Activated CD4-positive, alpha-beta T cell treated with anti-CD3 and anti-CD28 coated beads, Interleukin-2, amount 50 U/mL, for 16 hours (primary cell): ENCODE measurements at places on chromosomes 1 and 21.

- DNase-seq: no peak
Measured at GRCh38 chr1:107294686-107295085, 153.8 kb downstream of the NTNG1 start.

DNA sequence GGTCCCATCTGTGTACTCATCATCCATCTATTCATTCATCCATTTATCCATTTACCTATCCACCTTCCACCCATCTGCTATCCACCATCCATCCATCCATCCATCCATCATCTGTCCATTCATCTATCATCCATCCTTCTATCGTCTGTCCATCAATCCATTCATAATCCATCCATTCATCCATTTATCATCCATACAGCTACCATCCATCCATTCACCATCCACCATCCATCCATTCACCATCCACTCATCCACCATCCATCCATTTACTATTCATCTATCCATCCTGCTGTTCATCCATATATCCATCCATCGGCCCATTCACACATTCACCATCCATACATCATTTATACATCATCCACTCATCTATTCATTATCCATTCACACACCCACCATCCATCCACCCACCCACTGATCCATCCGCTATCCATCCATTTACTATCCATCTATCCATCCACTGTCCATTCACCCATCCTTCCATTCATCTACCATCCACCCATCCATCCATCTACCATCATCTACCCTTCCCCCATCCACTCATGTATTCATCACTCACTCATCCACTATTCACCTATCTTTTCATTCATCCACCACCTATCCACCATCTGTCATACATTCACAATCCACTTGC, 96.4 kb downstream of the TRIM11 start:
- DNase-seq: no peak

- no peak for DNase-seq
Measured at GRCh38 chr1:15923241-15923640, 52.7 kb downstream of the ZBTB17 start.

- no peak for DNase-seq
Measured at GRCh38 chr1:169959686-169960085, 66.0 kb upstream of the SCYL3 start.

GRCh38 chr1:235763962-235764361, 102.7 kb downstream of the LYST start:
- peak; percentile 66 for DNase-seq

GRCh38 chr1:157844089-157844830, 2.7 kb upstream of the CD5L start:
- no peak for DNase-seq

- DNase-seq: no peak
Measured at GRCh38 chr1:25669781-25670567, 53.4 kb downstream of the MAN1C1 start.

- no peak for DNase-seq
Measured at GRCh38 chr1:207251066-207251465, 70.4 kb upstream of the CD55 start.

DNA sequence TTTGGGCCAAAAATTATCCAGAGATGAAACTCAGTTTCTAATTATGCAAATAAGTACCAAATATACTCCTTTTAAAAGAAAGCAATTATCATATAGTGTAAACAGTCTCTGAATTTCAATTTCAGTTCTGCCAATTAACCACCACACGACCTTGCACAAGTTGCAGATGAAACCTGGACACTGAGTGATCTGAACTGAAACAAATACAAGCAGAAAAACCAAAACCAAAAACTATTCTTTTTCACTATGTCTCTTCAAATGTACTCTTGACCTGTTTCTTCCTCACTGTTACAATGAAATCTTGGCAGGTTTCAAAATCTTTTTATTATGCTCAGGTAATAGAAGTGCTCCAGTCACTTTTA, 79.2 kb downstream of the TYW3 start:
- no peak for DNase-seq

DNA sequence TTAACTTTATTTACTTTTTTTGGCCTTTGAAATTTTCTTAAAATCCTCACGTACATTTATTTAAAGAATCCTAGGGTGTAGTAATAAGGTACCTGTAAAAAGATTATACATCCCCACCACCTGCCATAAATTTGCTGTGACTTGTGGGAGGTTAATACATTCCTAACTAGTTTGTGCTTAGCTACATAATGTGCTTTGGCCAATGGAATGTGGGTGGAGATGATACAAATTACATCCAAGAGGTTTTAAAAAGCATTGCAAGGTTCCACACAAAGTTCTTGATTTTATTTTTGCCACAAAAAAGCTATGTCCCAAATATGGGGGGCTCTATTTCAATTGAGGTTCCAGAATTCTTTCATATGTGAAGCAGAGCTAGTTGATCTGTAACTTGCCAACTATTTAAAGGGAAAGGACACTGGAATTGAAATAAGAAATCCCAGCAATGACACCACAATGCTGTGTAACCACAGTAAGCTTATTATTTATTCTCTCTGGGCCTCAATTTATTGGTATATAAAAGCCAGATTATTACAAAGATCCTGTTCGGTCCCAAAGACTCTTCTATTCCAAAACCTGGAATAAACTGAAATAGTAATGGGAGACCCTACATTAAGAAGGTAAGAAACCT, 15.7 kb downstream of the ASPM start:
- DNase-seq: no peak
